Endothelial cell (in vitro differentiated cells): ENCODE measurements at places on chromosomes 16 and 17.

GRCh38 chr17:41529491-41529915 is 1.4 kb upstream of the KRT19 start:
- no peak for DNase-seq

DNA sequence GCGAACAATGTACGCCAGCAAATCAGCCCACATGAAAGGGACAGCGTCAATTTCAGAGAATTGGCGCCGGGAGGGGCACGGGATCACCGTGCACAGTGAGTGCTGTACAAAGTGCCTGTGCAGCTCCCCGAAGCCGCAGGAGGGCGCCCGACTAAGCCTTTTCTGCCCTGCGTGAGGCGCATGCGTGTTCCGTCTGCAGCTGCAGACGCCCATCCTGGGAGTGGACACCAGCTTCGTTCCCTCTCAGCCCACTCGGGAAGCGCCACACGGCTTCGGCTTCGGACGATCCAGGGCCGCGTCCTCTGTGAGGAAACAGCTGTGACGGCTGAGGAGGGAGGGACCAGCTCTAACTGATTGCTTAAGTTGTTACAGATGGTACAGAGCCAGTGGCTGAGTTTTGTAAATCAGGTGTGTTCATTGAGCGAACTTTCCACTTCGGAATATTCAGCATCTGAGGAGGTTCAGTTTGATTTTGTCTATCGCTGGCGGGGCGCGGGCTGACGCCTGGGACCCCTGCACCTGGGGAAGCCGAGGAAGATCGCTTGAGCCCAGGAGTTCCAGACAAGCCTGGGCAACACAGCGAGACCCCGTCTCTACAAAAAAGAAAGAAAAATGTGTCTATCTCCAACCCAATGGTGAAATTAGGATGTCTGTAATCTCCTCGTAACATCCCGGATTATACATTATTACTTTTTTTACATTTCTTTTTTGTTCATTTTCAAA is 15.4 kb upstream of the ZNF287 start:
- peak; percentile 91 for DNase-seq

DNA sequence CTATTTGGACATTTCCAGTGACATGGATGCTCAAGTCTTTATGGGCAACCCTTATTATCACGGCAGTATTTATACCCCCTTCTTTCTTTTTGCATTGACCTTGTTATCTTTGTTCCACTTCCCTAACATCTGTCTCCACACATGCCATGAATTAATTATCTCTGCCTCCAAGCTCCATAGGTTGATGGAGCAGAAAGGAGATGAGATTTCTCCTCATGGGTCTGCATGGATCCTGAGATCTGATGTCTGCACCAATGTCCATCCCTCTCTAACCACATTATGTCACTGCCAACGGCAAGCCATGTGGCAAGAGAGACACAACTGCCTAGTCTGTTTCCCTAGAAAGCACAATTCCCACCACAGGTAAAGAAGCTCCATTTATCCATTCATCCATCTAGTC is 416.8 kb upstream of the ASIC2 start:
- DNase-seq = no peak

- no peak for DNase-seq
Observed at GRCh38 chr16:57150682-57151330, 35.0 kb downstream of the PSME3IP1 start.

DNA sequence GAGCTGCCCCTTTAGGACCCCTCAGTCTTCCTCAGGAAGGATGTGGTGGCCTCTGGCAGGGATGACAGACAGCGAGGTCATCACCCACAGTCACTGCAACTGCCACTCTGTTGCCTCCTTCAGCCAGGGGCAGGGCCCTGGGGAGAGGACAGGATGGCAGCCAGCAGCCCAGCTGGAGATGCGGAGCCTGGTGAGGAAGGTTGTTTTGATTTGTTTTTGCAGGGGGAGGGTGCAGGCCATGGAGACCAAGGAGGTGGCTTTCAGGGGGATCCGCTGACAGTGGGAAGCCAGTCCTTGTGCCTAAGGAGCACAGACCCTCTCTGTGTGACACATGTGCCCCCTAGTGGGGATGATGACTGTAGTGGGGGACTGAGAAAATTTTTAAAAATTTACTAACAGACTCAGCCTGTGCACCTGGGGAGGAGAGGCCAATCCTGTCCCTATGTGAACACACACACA is 7.4 kb downstream of the PRCD start:
- DNase-seq = peak; percentile 70

DNA sequence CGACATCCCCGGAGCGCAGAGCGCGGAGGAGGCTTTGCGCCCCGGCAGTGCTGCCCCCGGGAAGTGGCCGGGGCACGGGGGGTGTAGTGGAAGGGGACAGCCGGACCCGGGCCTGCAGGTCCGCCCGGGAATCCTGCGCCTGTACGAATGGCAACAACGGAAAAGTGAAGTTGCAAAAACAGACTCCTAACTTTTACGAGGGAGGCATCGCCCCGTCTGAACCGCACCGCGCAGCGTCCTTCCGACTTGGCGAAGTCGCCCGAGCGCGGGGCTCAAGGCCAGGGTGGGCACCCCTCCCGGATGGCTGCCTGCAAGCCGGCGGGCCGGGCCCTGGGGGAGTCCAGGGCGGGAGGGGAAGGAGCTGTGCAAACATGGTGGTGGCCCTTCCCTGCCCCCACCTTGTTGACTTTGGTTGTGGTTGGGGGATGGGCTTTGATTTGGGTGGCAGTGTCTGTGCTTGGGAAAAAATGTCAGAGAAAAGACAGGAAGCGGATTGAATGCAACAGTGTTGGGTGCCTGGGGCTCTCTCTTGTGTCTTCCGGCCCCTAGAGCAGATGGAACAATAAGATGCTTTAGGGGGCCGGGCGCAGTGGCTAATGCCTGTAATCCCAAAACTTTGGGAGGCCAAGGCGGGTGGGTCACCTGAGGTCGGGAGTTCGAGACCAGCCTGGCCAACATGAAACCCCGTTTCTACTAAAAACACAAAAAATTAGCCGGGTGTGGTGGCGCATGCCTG is 675 bp downstream of the RNF213 start:
- DNase-seq = peak; percentile 74

DNA sequence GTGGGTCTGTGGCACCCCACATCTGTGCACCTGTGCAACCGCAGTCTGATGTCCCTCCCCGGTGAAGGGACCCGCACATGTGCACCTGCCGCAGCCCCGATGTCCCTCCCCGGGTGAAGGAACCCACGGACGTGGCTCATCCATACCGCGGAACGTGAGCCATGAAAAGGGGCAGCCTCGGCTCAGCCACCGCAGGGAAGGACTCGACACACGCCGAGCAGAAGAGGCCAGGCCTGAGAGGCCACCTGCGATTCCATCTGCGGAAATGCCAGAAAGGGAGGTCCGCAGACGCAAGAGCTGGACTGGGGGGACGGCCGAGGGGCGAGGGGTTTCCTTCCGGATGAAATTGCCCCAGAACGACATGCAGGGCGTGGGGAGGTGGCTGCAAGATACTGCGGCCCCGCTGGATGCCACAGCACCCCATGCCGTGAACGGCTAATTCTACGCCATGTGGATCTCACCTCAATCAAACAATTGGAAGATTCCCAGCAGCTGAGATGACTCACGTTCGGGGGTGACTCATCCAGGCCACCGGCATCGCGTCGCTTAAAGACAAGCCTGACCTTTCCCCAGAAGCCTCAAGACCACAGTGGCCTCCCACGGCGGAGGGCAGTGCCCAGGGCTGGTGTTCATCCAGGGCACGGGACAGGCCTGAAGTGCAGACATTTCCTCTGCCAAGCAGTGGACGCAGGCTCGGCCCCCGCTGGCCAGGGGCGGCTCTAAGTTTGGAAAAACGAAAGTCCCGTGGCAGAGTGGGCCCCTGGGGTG is 21.0 kb downstream of the SOX8 start:
- no peak for DNase-seq

DNA sequence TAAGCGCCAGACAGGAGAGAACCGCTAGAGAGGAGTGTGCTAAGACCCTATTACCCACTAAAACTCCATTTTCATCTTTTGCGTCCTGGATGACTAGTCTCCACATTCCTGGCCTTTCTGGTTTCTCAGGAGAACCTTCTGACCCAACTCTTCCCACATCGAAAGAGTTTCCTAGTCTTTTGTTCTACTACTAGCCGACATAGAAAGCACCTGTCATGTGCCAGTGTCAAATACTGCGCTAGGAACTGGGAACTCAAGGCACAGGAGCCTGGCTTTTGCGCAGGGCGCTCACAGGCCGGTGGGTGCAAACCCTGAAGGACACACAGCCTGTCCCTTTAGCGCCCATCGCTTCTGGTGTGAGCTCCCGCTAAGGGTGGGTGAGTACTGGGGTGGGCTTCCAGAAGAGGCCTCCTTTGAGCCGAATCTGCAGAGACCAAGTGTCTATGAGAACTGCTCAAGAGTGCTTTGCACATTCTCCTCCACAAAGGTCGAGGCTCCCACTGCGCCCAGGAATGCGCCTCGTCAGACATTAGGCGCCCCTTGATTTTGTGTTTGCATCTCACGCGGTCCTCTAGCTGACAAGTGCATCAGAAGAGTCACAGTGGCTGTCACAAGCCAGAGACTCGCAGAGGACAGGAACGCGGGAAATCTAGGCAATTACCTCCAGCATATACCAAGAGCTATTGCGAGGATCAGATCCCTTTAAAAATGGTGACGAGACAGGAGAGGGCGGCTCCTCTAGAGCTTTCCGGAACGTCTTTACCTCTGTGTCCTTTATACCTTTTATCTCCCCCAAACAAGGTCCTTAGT is 2.0 kb upstream of the PSMB3 start:
- DNase-seq = no peak

DNA sequence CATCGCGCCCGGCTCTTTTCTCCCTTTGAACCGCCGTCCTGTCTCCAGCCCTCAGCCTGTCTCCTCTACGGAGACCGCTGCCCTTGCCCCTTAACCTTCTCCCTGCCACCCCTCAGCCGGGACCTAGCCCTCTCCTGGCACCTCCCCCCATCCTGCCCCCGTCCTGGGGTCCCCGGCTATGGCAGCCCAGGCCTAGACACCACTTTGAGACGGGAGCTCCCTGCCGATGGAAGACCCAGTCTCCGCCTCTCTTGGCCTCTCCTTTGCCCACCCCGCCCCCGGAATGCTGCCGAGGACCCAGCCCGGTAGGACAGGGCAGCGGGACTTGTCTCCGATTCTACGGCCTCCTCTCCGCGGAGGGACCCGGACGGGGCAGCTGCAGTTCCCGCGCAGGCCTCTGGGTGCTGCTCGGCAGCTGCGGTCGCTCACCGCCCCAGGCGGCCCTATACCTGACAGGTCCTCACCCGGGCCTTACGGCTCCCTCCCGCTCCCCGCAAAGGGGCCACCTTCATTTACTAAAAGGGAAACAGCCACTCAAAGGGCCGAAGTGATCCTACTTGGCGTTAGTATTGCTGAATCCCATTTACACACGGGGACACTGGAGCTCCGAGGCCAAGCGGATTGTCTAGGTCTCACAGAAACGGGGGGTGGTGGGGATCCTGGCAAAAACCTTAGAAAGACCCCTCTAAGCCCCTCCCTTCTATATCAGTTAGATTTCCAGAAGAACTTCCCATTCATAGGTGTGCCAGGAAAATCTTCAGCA is 32.6 kb upstream of the TAC4 start:
- peak; percentile 89 for DNase-seq

GRCh38 chr17:72069586-72070202 is 51.1 kb upstream of the SOX9 start:
- no peak for DNase-seq

GRCh38 chr17:6670571-6670970 is 19.0 kb downstream of the C17orf100 start:
- DNase-seq = no peak

- no peak for DNase-seq
Observed at GRCh38 chr16:79543219-79543618, 57.3 kb downstream of the MAF start.

DNA sequence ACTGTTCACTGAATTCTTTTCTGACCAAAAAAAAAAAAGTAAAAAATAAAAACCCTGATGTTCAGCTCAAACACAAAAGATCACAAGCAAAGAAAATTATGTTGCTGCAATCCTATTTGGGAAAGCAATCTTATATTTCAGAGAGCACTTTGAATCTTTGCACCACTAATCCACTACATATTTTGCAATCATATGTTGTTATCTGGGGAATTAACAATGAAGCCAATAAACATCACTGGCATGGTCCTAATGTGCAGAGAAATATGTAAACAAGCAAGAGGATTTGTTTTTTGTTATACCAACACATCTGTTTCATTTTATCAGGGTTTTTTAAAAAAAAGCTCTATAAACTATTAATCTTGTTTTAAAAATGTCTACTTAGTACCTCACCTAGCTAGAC is 84.1 kb downstream of the TOX3 start:
- no peak for DNase-seq

DNA sequence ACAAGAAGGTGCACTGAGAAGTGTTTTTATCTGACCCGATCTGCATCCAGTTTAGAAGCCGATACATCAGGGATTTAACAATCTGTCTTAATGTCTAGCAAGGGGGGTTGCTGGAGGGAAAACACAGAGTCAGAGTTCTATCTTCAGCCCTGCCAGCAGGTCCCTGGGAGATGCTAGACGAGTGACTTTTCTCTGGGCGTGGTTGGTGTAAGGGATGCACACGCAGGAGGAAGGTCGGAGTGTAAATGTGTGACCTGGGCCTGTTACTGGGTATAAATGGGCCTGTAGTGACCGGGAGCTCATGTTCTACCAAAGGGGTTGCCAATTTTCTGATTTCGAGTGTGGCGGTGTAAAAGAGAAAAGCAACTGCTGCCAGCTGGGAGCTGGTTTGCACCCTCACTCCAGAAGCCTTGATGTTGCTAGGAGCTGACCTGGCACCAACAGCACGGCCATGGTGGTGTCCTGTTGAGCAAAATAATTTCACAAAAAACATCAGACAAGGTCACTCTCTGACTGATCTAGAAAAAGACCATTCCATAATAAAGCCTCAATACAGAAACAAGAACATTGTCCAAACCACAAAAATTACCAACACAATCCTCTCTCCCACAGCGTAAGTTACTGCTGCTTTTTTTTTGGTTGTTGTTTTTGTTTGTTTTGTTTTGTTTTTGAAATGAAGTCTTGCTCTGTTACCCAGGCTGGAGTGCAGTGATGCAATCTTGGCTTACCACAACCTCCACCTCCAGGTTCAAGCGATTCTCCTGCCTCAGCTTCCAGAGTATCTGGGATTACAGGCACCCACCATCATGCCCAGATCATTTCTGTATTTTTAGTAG is 1.3 kb upstream of the KCTD13 start:
- no peak for DNase-seq

- DNase-seq = no peak
Observed at GRCh38 chr17:13746404-13746803, 144.7 kb upstream of the HS3ST3A1 start.

DNA sequence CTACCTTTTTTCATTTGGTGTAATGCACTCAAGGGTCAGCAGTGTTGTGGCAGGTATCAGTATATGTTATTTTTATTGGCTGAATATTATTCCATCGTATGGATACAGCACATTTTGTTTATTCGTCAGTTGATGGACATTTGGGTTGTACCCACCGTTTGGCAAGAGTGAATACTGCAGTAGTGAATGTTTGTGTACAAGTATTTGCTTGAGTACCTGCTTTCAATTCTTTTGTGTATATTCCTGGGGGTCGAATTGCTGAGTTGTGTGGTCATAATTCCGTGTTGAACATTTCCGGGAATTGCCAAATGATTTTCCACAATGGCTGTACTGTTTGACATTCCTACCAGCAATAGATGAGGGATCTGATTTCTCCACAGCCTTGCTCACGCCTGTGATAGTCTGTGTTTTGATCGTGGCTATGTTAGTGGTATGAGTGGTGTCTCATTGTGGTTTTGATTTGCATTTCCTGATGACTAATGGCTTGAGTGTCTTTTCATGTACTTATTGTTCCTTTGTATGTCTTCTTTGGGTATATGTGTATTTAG is 108.4 kb downstream of the OR1D5 start:
- no peak for DNase-seq

GRCh38 chr17:6413065-6413464 is 21.9 kb downstream of the AIPL1 start:
- DNase-seq = no peak

- no peak for DNase-seq
Observed at GRCh38 chr17:60798576-60798975, 120.9 kb downstream of the BCAS3 start.

- no peak for DNase-seq
Observed at GRCh38 chr16:85354686-85355514, 242.6 kb upstream of the CIBAR2 start.
